Activated CD4-positive, CD25-positive, alpha-beta regulatory T cell treated with anti-CD3 and anti-CD28 coated beads, Interleukin-2, amount 50 U/mL, for 16 hours (primary cell): ENCODE measurements at places on chromosomes 1 and 21.

DNA sequence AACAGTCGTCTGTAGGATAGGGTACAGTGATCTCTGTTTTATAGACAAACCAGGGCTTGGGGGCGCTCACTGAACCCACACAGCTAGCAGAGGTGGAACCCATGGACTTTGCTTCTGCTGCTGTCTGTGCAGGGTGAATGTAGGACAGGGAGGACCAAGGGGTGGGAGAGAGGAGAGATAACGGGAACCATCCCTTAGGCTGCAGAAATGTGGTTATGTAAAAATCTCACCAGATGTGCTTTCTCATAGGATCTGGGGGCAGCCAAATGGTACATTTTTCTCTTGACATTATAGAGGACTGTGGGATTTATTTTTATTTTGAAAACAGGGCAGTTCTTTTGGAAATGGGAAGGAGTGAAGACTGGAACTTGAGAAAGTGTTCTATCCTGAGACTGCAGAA is 8.7 kb downstream of the NFASC start:
- DNase-seq: no peak

GRCh38 chr1:7847599-7847998 is 5.3 kb downstream of the UTS2 start:
- no peak for DNase-seq

DNA sequence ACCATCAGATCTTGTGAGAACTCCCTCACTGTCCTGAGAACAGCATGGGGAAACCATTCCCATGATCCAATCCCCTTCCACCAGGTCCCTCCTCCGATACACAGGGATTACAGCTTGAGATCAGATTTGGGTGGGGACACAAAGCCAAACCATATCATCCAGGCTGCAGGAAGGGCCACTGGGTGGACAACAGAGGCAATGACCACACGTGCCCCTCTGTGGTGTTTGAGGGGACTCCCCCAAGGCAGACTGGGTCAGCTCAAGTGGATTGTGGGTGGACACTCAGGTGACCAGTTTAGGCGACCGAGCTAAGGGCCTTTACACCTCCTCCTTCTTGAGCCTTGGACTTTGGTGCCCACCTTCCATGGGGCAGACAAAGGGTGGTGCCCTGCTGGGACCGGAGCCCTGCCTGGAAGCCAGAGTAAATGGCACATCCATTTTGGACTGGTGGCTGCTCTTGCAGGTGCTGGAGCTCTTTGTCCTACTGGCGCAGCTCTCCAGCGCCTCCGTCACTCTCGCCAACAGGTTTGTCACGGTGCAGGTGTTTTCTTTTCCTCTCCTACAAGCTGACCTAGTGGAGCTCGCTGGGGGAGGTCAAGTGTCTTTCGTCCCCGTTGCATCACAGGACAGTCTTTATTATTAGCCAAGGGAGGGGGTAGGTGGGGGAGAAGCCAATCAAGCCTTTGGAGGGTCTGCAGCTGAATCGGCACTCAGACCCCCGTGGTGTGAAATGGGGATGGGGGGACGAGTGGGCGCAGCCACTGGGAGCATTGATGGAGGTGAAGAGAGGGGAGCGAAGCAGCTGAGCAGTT is 37.6 kb downstream of the CRYAA start:
- no peak for DNase-seq

DNA sequence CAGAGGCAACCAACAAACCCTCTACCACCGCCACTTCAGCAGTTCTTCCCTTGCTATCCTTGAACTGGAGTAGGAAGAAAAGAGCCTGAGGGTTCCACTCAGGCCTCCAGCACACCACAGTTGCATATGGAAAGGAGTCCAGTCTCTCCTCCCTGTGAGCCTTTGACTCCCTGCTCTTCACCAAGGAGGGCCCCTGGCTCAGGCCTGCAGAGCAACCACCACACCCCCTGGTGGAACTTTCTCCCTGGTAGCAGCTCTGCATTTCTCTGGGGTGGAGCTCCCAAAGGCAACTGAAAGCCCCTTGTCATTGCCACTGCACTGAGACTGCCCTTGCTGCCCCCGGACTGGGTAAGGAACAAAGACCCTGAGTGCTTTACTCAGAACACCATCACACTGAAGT is 1021.5 kb upstream of the ADGRL2 start:
- no peak for DNase-seq

GRCh38 chr1:221371705-221372104 is 370.2 kb downstream of the DUSP10 start:
- no peak for DNase-seq
